Upper lobe of right lung (tissue), 1 donor: ENCODE measurements at places on chromosomes 6 and 20. TPM values are rescaled to one million over a fixed set of nuclear protein-coding genes. Genes with fewer than 3 reads are reported as not detected.

DNA sequence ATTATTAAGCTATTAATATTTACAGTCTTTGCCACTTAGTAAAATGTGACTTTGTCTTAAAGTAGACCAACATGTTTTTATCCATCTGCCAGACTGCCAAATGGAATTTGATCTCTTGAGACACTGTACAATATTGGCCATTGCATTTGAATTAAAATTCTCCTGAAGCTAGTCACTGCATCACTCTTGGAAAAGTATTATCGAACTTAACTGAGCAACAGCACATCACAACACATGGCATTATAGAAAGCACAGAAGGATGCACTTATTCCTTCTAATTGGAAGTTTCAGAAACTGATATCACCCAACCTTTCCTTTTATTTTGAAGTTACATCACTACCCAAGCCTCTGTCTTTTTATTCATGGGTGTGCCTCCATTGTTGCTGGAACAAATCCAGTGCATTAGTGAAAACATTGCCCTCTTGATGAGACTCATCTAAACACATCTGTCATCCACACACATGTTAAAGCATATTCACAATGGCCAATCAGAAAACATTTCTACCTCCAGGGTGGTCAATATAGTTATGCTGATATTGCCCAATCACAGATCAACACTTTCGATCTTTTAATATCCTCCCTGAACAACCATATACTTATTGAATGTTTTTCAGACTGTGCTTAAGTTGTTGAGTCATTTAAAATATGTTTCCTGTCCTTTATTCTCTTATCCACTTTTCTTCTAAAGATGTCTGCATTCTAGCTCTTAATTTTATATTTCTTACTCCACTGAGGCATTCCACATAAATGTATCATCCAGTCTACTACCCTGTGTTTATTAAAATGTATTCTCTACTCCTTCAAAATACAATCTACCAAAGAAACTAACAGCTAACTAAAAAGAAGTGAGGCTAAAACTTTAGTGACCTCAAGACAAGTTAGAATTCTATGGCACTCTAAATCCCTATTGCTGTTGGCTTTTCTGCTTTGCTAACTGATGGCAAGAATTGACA lies 535.0 kb downstream of the RFPL4B start:
- H3K4me3 ChIP-seq, result no peak overlapping the region
- no peaks in the 10 kb centered on the region for H3K36me3 ChIP-seq
- H3K27me3 ChIP-seq, result no peaks in the 10 kb centered on the region
- DNase-seq, result no peak
- no peaks in the 10 kb centered on the region for H3K4me1 ChIP-seq

- H3K4me1 ChIP-seq, result peaks cover 50% of the 10 kb centered on the region
- no peaks in the 10 kb centered on the region for H3K27me3 ChIP-seq
- peak; percentile 84 for DNase-seq
- H3K27ac ChIP-seq, result peak overlapping the region; percentile 70
- no peaks in the 10 kb centered on the region for H3K36me3 ChIP-seq
- H3K4me3 ChIP-seq, result no peak overlapping the region
These were observed 22.7 kb downstream of the TFEB start for GRCh38 chr6:41712651-41713103.

- peaks cover 38% of the 10 kb centered on the region for H3K36me3 ChIP-seq
- no peak overlapping the region for H3K4me3 ChIP-seq
- peaks cover 23% of the 10 kb centered on the region for H3K4me1 ChIP-seq
- H3K27ac ChIP-seq, result no peak overlapping the region
- no peak for DNase-seq
- H3K27me3 ChIP-seq, result no peaks in the 10 kb centered on the region
These were observed 17.8 kb downstream of the TMEM30A start for GRCh38 chr6:75266716-75267291.

The GFRA4 gene
- total RNA-seq, result not detected
